Retinal pigment epithelial cell (primary cell): ENCODE measurements at places on chromosomes 7 and 10.

GRCh38 chr10:11588873-11589574 lies 22.4 kb downstream of the USP6NL start:
- DNase-seq, result no peak

- DNase-seq, result no peak
Measured at GRCh38 chr10:69045441-69046300, 42.2 kb upstream of the SRGN start.

DNA sequence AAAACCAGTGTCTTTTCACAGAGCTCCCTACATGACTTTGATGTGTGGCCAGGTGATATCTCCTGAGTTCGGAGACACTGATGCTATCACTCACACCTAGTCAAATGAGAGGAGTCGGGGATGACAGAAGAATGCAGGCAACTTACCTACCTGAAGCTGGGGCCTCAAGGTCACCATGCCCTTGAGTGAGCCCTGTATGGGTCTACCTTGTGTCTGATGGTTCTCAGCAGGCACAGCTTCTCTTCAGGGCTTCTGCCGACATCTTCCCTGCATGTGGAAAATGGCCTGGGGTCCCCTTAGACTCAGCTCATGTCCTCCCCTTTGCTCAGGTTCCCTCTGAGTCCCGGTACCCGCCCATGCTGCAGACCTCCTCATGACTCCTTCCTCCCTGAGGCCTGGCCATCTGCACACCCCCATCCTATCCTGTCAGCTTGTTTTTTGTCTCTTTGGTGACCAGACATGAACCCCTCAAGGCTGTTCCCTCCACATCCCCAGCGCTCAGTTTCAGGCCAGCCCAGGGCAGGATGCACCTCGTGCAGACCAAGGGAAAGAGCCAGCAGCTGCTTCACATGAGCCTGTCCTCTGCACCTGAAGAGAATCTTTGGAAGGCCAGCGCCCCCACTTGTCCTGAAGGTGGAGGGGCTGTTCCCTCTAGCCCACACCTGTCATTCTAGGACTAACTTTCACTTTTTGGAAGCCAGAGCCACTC lies 74.6 kb upstream of the GDF10 start:
- no peak for DNase-seq

- DNase-seq, result no peak
Measured at GRCh38 chr10:20256969-20257368, 440.7 kb downstream of the PLXDC2 start.

- DNase-seq, result no peak
Measured at GRCh38 chr10:106083572-106083971, 1080.9 kb downstream of the SORCS1 start.

GRCh38 chr10:73850211-73850610 lies 24.1 kb downstream of the CAMK2G start:
- DNase-seq, result no peak

DNA sequence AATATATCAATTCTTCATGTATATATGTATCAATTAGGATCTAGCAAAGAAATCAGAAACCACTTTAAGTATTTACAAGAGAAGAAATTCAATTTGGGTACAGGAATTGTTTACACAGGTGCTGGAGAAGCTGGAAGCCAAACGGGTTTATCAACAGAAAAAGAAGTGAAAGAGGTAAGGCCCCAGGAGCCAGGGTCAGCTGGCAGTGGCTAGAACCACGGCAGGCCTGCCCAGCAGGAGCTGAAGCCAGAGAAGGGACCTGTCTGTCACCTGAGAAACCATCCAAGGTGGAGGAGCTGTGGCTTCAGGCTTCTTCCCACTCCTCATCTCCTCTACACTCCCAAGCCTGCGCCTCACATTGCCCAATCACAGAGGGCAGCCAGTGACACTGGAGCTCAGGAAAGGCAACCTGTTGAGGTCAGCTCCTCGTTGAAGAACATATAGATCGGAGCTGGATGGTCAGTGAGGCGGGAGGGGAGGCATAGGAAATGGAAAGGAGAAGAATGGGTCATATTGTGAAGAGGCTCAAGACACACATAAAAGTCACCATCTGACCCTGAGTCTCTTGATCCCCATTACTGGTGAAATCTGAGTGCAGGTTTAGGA lies 182.6 kb downstream of the REEP3 start:
- DNase-seq, result no peak

- no peak for DNase-seq
Measured at GRCh38 chr10:11161096-11161495, 143.4 kb downstream of the CELF2 start.

- DNase-seq, result no peak
Measured at GRCh38 chr7:128172151-128172550, 68.9 kb upstream of the LEP start.

GRCh38 chr10:119896061-119896655 lies 3.6 kb downstream of the SEC23IP start:
- no peak for DNase-seq

DNA sequence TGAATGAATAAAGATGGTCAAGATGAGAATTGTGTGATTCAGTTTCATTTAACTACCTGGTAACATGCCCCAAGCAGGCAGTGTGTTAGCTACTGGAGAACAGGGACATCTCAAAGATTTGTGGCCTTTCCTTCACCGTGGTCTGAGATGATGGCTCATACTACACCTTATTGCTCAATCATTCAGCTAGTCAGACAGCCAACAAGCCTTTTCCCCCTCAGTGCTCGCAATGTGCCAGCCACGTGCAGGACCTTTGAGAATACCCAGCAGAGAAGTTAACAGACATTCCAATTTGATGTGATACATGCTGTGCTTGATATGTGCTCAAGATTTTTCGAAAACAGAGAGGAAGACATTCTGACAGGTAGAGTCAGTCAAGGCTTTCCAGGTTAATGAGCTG lies 562.8 kb downstream of the SUGCT start:
- DNase-seq, result no peak

DNA sequence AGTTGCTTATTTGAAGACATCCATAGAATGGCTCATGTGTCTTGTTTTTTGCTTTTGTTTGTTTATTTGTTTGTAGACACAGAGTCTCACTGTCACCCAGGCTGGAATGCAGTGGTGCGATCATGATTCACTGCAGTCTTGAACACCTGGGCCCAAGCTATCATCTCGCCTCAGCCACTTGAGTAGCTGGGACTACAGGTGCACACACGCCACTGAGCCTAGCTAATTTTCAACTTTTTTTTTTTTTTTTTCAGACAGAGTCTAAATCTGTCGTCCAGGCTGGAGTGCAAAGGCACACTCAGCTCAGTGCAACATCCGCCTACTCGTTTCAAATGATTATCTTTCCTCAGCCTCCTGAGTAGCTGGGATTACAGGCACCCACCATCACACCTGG lies 83.3 kb upstream of the KLF6 start:
- DNase-seq, result no peak

- no peak for DNase-seq
Measured at GRCh38 chr7:33623267-33623666, 282.1 kb upstream of the BMPER start.

DNA sequence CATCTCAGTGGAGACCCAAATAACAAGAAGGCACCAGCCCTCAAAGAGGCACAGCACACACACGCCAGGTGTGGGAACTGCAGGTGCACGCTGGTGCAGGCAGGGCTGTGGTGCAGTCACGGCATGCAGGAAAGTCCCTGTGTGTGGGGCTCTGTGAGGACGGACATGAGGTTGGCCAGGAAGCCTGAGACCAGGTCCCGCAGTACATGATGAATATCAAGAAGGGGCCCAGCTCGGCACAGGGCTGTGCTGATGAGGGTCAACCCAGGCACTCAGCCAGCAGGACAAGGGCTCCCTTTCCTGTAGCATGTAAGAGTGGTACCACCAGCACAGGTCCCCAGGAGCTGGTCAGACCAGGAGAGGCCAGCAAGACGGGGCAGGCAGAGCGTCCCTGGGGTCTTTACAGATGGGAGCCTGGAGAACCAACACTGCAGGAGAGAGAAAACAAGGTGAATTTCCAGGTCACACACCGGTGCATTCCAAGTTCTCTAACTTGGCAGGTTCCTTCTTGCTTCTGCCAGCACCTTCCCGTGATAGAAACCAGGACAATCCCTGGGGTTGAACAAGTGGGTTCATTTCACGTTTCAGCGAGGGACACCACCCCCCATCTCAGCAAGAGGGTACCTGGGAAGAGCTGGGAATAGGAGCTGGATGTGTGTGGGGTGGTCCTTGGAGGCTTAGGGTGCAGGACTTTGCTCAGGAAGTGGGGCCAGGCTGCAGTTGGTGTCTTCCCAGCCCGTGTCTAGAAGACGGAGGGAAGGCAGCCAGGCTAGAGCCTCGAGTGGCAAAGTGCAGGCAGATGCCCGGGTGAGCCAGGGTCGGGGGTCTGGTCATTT lies 244.8 kb upstream of the TCERG1L start:
- no peak for DNase-seq

DNA sequence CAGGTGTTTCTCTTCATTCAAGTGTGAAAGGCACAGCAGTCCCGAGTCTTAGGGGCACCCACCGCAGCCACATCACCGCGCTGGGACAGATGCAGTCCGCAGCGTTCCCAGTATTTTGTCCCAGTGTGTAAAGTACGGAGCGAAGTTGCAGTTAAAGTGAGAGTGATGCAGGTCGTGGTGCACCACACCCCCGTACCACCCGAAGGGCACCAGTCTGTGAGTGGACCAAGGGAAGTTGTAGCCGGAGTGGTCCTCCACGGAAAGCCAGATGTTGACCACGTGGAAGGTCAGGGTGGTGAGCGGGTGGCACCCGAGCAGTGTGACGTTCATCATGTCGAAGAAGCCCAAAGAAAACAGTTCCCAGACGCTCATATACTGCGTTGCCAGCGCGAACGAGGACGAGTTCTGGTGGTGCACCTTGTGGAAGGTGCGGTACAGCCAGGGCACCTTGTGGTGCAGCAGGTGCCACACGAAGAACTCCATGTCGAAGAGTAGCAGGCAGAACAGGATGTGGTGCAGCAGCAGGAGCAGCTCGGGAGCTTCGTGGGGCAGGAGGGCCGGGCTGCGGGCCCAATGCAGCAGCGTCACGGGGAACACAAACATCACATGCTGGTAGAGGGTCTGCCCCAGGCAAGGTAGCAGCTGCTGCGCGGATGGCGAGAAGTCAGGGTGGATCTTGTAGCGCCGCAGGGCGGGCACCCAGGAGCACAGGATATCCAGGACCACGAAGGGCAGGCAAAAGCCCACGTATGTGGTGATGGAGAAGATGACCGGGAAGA lies 526 bp downstream of the CH25H start:
- no peak for DNase-seq

DNA sequence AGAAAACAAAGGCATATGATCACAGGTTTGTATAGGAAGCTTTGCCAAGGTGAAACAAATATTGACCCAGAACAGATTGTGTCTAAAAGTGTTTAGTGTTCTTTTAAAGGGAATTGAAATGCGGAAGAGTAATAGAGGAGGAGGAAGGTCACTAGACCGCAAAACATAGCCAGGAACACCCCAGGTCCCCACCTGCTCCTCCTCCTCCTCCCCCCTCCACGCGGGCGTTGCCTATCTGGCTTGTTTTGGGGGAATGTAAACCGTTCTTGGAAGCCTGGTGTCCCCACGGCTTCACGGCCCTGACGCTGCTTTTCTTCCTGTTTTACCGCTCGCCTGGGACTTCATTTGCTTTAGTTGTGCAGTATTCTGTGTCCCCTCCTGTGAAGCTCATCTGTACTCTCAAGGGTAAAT lies 81.0 kb upstream of the PFKP start:
- no peak for DNase-seq

DNA sequence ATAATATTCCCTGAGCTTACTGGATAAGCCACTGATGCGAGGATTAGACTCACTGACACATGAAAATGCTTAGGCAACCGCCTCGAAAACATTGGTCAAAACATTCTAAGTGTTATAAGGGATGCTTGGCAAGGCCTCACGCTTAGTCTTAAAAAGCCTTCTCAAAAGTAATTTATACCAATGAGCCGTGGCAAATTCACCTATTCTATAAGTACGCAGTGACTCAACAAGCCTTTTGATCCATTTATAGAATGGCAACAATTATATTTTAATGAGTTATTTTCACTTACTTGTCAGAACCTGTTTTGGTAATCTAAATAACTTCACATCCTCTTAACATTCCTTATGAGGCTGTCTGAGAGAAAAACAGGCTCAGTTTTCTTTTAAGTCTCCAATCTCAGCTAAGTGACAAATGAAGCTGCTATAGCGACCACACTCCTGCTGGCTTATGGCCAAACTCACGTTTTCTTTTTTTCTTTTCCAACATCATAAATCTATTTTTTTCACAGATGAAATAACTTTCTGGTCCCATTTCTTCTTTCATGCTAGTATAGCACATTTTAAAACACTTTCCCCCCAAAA lies 121.2 kb upstream of the AFAP1L2 start:
- DNase-seq, result peak; percentile 99

DNA sequence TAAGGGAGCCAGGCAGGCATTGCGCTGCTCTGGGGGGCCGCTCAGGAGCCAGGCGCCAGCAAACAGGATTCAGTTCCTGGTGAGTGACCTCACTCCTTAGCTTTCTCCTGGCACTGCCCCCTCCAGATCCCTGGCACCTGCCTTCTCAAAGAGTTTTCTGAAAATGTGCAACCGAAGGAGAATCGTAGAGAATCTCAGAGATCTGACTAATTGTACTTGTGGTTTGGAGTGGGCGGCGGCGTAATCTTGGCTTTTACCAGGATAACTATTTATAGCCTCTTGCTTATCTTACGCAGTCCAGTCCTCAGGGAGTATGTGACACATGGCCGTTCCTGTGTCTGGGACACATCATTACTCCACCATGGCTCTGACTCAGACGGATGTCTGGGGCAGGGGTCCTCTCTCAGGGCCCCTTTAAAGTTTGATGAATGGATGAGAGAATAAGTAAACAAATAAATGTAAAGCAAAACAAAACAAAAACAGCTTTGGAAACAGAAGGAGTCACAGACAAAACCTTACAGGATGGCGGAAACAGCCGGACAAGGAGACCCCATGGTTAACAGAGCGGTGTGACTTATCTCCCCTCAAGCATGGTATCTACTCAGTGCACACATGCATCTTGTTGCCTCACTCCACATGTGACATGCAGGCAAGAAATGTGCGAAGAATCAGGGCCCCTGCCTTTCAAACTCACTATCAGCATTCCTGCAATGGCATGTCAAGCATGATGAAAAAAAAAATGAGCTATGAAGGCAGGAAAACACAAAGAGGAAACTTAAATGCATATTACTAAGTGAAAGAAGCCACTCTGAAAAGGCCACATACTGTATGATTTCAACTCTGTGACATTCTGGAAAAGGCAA lies 99.7 kb downstream of the TNS3 start:
- DNase-seq, result peak; percentile 99

DNA sequence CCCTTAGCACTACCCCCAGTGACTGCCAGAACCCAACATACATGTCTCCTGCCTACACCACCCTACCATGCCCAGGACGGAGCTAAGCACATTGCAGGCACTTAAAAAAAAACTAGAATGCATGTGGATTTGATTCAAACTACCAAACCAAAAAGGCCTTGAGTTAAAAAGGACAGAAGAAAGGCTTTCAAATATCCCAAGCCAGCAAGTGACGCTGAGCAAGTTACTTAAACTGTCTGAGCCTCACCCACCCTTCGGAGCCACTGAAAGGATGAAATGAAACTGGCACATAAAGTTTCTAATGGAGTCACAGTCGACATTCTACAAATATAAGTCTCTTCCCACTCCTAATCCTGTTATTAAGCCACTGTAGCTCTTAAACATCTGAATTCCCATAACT lies 1.8 kb downstream of the CPXM2 start:
- no peak for DNase-seq

- DNase-seq, result no peak
Measured at GRCh38 chr7:154375956-154376355, 323.8 kb downstream of the DPP6 start.

- no peak for DNase-seq
Measured at GRCh38 chr7:146862415-146862814, 745.8 kb downstream of the CNTNAP2 start.
